ENCODE measurements at places on chromosomes 16 and 17. TPM values are rescaled to one million over a fixed set of nuclear protein-coding genes. Genes with fewer than 3 reads are reported as not detected.

- no peak for DNase-seq
These were observed 48.0 kb upstream of the CDYL2 start for GRCh38 chr16:80852261-80852872.

DNA sequence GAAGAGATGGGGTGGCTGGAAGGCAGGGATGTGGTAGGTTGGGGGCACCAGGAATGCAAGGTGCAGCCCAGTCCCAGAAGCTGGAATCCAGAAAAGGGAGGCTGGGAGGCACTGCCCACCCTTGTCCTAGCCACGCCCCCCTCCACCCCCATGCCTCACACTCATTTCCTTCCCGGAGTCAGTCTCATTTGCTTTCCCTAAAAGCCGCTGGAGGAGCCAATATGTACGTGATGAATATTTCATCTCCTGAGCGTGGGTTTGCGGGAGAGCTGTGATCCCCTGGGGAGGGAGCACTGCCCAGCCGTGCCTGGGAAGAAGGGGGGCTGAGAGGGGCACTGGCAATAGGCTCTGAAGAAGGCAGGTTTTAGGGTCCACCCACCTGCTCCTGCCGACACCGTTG lies 124.5 kb upstream of the LHX1 start:
- no peak for DNase-seq

The ST6GALNAC1 gene
- polyA plus RNA-seq = 2.4 TPM

The KCNJ12 gene
- polyA plus RNA-seq = 3.4 TPM

- no peak for DNase-seq
These were observed 896.8 kb downstream of the CDH11 start for GRCh38 chr16:64225036-64225435.

GRCh38 chr16:86127366-86127765 lies 228.4 kb downstream of the IRF8 start:
- DNase-seq = peak; percentile 75

- DNase-seq = no peak
These were observed 3.4 kb upstream of the MT2A start for GRCh38 chr16:56604966-56605365.

The ARL17B gene
- 19.3 TPM for polyA plus RNA-seq

The ABCA9 gene
- 11.2 TPM for polyA plus RNA-seq

GRCh38 chr17:81196505-81197408 lies 26.0 kb downstream of the CEP131 start:
- DNase-seq = no peak

The RND2 gene
- polyA plus RNA-seq = 2.2 TPM

The CPHXL2 gene
- polyA plus RNA-seq = 0.09 TPM

- DNase-seq = no peak
These were observed 122.8 kb downstream of the ZFHX3 start for GRCh38 chr16:72924927-72925630.

The PLLP gene
- 4.3 TPM for polyA plus RNA-seq

GRCh38 chr17:69147460-69147859 lies 5.8 kb upstream of the ABCA6 start:
- no peak for DNase-seq

Data from right lung (tissue), 10 donors.